Stimulated activated CD8-positive, alpha-beta memory T cell treated with anti-CD3 and anti-CD28 coated beads, Interleukin-2, amount 100 ng/mL, for 48 hours (primary cell): ENCODE measurements at places on chromosomes 7 and 10.

GRCh38 chr10:96560966-96561887 is 25.6 kb downstream of the TM9SF3 start:
- DNase-seq: no peak

DNA sequence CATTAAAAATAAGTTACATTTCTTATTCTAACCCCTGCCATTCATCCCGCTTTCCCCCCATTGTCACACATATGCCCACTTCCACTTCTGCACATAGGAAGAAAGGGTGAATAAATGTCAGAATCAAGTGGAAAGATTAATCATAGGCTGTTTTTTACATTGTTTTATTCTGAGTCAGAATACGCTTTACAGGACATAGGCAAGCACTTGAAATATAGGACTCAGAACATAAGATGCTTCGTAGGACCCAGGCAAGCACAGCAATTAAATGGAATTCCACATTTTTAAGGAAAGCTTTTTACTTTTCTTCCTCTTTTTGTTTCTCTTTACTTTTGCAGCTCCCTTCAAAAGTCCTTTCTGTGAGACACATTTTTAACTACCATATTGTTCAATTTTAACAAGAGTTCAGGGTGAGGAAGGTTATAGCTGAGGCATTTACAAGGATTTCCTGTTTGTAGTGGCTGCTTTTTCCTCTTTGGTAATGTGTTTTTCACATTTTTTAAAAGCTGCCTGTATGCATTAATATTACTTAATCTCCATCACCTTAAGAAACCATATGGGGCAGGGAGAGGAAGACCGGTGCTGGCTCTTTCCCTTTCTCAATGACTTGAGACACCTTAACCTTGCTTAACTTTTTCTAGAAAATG is 130.0 kb downstream of the TES start:
- no peak for DNase-seq

- no peak for DNase-seq
These were observed 35.3 kb upstream of the HIBADH start for GRCh38 chr7:27697861-27698430.

GRCh38 chr7:55964261-55965099 is at the start of gene NIPSNAP2:
Gene NIPSNAP2, plus strand, starts transcription at chr7:55964585. Its CDS starts 25 bp downstream, at chr7:55964610.
- DNase-seq: peak; percentile 43

DNA sequence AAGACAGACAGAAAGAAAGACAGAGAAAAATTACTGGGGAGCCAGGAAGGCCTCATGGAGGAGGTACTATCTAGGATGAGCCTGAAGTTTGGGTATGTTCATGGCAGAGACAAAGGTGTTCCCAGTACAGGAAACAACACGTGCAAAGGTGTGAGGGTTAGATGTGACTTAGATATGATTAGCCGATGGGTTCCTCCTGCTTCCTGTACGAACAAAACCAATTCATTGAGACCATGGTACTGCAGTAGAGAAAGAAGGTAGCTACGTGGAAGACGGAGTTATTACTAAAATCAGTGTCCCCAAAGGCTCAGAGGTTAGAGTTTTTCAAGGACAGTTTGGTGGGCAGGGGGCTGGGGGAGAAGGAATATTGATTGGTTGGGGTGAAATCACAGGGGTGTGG is 55.2 kb upstream of the CHST3 start:
- no peak for DNase-seq

DNA sequence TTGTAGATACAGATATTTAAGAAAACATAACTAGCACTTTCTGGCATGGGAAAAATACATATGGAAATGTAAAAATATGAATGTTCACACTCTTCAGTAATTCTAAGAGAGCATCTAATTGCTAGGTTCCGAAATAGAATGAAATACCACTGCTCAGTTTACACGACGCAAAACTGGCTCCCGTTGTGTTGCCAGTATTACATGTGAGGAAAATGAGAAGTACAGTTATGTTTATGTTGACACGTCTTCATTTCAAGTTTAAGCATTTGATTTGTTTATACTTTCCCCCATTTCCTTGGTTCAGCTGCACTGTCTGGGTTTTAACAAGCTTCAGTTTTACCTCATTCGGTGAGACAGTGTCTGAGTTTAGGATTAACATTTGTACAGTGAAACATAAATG is 275.8 kb upstream of the SEMA3D start:
- DNase-seq: no peak

- DNase-seq: no peak
These were observed 24.8 kb downstream of the KCNH2 start for GRCh38 chr7:150953061-150953997.

DNA sequence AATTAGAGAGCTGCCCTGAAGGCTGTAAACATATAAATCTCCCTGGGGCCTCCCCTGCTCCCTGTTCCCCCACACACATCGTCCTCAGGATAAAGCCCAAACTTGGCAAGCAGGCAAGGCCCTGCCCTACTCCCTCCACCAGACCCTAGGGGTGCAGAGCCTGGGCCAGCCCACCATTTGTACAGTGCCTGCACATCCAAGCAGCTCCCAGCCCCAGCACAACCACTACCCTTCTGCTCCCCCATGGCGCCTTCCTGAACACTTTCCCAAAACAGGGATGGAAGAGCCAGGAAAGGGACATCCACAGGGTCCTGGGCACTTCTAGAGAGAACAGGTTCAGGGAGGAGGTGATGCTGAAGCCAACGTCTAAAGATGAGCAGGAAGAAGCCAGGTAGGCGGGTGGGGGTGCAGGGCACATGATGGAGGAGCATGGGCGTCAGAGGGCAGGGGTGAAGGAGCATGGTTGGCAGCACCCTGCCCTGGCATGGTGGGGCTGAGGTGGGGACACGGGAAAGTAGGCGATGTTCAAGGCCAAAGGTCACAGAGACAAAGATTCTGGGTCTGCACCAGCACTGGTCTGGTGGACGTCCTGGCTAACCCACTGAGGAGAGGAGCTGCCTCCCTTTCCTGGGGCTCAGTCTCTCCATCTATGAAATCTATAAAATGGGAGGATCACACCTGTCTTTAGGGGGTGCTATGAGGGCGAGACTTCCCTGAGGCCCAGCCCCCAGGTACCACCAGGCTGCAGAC is 140.6 kb downstream of the ARHGAP22 start:
- DNase-seq: no peak

- no peak for DNase-seq
These were observed 41.4 kb downstream of the ZMYND11 start for GRCh38 chr10:176677-177076.

GRCh38 chr7:111086532-111086931 is 4.4 kb upstream of the LRRN3 start:
- no peak for DNase-seq

DNA sequence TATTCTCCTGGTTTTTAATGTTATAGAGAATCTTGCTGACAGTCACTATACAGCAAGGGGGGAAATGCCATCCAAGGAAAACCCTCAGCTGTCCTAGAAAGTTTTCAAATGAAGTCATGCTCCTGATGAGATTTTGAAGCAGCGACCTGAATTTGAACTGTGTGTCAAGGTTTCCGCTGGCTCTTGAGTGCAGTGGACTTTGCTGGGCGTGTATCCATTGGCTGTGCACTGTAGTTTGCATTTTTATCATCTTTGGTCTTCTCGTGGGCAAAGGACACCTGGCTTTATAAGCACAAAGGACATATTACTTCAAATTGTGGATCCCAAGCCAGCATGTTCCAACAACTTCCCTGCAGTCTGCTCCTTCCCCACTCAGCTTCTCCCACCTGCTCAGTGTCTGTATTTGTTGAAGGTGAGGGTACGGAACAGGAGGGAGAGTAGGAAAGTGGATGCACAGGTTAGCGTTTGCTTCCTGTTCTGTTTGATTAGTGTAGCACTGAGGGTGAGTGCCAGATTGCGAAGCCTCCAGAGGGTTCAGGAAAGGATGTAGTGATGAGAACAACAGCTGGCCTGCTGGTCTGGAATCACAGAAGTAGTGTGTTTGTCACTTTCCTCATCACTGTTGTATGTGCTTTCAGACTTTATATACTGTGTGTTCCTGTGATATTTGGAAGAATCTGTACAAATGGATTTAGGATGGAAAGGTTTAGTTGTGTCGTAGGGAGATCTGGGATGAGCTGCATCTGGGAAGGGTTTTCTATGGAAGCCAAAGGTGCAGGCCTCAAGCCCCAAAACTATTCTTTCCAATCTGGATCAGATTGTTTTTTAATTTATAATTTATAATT is 204.8 kb downstream of the BMPER start:
- DNase-seq: no peak

DNA sequence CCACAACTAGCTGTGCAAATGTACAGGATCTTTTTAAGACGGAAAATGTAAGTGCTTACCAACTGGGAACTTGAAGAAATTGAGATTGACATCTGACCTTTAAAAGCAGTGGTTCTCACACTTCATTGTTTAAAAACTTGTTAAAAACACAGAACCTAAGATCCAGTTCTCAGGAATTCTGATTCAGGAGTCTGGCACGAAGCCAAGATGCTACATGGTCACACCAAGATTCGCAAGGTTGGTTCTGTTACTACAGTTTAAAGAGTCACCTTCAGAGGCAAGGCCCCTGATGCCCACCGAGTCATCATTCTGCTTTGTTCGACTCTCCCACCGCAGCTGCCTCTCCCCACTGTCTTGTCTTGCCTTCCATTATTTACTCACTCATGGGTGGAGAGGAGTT is 113.3 kb downstream of the GLI3 start:
- no peak for DNase-seq

GRCh38 chr7:17640730-17641377 is 299.4 kb downstream of the SNX13 start:
- DNase-seq: no peak

GRCh38 chr7:143120691-143121405 is 11.0 kb upstream of the PIP start:
- no peak for DNase-seq

GRCh38 chr10:37700886-37701780 is 156.3 kb downstream of the ZNF248 start:
- no peak for DNase-seq

- DNase-seq: no peak
These were observed 52.0 kb upstream of the NMT2 start for GRCh38 chr10:15220445-15220844.

DNA sequence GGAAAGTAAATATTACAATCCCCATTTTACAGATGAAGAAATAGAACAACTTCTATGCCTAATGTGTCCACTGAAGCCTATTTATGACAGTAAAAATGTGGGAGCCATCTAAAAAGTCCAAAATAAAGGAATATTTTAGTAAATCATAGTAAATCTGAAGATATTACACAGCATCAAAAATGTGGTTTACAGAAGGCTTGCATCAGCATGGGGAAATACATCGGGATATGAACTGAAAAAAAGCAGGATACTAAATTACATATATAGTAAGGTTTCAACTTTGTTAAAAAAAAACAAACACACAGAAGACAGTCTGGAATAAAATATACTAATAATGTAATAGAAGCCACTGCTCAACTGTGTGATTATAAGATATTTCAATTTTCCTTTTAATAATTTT is 20.8 kb downstream of the CPA1 start:
- DNase-seq: no peak

- DNase-seq: no peak
These were observed 552.3 kb downstream of the KCNMA1 start for GRCh38 chr10:77085344-77085743.

DNA sequence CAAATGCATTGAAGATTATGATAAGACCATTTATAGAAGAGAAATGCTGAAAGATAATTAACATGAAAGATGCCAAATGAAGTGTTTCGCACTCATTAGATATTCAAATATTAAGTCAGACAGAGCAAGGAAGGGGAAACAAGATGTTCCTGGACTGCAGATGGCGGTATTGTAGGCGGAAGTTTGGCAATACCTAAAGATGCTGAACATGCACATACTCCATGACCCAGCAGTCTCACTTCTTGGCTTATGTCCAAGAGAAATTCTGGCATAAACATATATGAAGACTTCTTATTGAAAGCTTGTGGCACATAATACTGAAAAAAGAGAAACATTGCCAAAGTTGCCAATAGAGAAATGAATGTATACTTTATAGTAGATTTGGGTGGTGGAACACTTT is 325.4 kb upstream of the SEMA3C start:
- DNase-seq: no peak

DNA sequence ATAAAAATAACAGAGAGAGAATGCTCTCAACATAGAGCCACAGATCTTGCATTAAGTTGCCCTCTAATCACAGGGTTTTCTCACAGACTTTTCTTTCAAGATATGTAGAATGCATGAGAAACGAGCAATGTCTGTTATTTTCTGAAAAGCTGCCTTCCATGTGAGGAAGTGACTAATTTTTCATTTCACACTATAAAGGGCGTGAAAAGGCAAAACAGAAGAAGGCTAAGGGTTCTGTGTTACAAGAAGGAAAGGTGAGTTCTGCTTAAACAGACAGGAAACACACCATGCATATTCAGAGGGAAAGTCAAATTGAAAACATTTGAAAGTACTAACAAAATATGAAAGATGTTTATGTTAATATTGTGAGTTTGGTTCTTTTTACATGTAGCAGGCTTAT is 189.2 kb downstream of the SEMA3D start:
- no peak for DNase-seq

GRCh38 chr7:101163279-101164070 is 1.9 kb downstream of the VGF start:
- no peak for DNase-seq

DNA sequence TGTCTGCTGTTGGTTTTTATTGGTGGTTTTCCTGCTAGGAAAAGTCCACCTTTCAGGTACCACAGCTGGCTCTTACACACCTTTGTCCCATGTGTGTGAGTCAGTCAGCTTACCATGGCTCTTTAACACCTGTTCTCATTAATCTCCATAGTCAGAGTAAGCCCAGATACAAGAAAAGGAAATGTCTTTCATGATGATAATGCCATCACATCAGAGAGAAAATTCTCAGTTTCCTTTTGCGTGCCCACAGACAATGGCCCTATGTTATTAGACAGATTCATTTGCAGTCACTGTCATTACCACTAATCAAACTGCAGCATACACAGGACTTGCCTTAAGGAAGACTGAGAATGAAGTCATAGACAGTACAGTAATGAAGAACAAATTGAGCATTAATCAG is 1583.6 kb upstream of the LRRTM3 start:
- DNase-seq: no peak

DNA sequence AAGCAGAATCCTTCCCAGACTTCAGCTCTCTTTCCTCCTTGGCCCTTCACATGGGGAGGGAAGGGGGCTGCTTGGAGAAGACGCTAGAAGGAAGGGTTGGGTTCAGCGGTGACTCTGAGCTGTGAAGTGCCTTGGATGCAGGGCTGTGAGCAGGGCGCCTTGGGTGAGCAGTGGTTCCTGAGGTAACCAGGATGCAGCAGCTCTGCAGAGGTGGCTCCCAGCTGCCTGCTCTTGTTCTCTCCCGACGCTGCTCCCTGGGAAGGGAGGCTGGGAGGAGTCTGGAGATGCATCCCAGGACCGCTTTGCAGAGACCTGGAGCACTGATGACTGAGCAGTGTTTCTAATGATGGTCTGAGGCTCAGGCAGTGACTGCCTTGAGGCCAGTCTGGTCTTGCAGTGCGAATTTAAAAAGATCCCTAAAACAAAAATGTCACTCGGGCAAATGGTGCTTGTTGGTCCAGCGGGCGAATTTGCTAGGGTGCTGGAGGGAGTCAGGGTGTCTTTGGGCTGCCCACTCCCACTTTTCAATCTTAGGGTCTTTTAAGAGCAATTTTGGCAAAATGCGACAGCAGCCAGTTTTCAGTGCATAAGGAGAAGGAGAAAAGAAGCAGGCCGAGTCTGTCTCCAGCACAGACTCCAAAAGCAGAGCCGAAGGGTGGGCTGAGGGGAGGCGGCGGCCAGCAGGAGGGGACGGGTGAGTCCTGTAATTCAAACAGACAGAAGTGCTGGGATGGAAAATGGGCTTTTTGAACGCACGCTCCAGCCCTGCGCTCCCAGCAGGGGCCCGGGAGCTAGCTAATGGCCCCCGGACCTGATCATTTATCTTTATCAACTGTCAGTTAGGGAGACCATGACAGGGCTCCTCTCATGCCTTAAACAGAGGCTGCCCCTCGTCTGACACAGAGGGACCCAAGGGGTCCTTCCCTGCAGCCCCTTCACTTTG is 191.2 kb upstream of the SHH start:
- DNase-seq: no peak

- DNase-seq: no peak
These were observed 289.7 kb downstream of the FRMD4A start for GRCh38 chr10:14040787-14041631.
